ENCODE measurements at places on chromosomes 11 and 22.
A peak's percentile ranks its signal among the peaks of the same experiment; 100 is the strongest.

- no peak for DNase-seq
Measured at GRCh38 chr11:75349521-75350116, 1.8 kb downstream of the ARRB1 start.

DNA sequence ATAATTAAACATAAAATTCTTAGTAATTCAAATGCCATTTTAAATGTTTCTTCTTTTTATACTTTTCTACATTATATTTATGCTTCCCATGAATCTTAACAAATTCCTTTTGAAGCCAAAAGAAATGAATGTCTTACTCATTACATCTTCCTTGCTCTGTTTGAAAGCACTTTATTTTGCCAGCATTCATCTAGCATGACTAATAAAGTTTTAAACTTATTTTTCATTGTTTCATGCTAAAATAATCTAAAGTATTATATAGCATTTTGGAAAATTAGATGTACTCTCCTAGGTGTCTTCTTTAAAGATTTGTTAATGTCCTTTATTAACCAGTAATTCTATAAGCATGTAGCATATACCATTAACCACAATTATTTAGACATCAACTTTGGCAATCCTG, 9.7 kb upstream of the PIWIL4 start:
- no peak for DNase-seq

DNA sequence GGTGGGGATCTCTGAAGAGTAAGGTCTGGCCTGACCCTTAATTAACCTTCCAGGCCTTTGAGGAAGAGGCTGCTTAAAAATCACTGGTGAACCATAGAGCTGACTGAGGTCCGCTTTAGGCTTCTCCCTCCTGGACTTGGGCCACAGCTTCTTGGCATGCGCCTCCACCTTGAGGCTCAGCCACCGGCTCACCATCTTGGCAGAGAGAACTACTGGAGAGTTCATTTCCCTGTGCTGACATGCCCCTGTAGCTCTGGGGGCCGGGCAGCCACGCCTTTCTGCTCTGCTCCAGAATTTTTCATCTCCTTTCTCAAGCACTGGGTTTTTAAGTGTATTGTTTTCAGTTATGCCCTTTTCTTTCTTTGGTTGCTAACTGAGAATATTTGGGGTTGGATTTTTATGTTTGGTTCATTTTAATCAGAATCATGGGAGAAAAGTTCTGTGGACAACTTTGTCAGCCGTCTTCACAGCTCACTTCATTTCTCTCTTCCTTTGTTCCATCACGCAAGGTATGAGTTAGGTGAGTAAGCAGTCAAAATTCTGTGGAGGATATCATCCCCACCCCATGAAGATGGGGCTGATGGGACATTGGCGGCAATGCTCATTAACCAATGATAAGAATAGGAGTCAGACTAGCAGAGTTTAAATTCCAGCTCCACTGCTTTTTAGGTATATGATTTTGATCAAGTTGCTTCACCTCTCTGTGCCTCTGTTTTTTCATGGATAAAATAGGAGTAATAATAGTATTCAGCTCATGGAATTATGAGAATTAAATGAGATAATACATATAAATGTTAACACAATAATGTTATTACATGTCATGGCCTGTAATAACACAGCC, 103.9 kb downstream of the DBX1 start:
- DNase-seq = no peak

DNA sequence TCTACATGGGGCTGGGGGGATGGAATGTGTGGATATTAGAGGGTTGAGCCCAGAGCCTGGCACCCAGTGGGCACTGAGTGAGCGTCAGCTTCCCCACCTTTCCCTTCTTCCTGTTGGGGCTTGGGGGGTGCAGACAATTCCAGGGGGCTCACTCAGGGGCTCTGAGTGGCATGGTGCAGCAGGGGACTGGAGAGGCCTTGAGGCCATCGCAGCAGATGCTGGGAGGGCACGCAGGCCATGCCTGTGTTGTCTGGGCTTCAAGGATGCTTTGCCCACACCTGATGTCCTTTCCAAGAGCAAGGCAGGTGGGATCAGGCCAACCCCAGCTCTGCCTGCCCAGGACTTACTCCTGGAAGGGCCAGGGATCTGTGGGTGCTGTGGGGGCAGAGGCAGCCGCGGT, 11.2 kb upstream of the TTLL12 start:
- DNase-seq = no peak

DNA sequence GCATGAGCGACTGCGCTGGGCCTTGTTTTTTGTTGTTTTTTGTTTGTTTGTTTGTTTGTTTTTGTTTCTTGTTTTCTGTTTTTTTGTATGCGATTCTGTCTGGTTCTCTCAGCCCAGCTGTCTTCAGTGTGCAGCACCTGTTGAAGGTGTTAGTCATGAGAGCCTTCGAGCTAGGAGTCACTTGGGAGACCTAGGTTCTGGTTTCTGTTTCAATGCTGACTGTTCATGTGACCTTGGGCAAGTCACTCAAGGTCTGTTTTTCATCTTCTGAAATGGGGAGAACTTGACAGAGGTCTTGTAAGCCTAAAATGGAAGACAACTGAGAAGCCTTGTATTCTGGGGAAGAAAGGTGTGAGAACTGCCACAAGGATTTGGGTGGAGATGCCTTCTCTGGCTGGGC, 1.8 kb downstream of the DCPS start:
- DNase-seq = no peak

DNA sequence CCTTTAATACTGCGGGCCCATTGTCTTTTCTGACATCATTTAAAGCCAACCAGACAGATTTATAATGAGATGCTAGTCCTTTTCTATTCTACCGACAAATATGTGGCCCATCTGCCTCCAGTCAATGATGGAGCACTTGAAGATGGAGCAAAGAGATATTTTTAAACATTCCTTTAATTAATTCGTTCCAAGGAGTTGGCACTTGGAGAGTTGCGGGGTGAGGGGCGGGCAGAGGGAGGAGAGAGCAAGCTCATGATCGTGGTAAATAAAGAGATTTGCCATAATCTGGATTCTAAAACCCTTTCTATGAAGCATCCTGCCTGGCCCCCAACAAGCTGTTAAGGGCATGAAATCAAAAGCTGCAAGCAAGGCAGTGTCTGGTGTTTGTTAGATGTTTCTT, 5.0 kb downstream of the SLC1A2 start:
- no peak for DNase-seq

DNA sequence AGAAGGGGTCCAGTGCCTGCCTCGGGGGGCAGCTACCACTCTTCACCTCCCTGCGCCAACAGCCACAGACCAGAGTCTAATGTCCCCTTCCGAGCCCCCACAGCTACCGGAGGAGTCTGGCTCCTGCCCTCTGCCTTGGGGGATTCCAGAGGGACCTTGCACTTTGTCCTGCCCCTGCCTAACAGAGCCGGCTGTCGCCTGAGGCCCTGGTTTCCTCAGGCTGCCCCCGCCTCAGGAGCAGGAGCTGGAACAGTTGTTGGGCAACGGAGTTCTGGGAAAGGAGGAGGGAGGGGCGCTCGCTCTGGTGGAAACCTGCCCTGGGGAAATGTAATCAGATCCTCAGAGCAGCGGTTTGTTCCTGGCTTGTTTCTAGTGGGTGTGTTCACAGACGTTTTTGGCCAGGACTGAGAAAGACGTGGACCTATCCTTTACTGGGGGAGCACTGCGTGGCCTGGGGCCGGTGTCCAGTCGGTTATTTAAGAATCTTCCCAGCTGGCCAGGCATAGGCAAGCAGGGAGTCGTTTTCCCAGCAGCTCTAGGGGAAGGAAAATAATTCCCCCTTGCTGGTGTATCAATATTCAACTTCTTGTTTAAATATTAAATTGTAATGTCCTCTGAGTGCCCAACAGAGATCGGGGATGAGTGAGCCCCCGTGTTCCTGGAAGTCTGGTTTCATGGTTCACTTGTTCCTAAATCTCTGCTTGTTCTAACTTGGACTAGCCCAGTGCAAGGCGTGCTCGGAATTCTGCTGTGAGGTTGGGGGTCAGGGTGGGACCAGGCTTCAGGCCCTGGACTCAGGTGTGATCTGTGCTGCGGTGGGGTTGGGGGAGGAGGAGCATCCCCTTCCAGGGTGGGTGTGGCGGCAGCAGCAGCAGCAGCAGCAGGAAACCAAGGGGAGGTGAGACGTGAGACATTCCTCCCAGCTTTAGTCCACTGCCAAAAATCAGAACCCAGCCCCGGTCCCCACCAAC, 32.1 kb downstream of the A4GALT start:
- DNase-seq = no peak

- no peak for DNase-seq
Measured at GRCh38 chr22:17822087-17822486, 47.8 kb upstream of the BID start.

GRCh38 chr22:39959640-39960447, at the start of gene TMA7B:
TSS of gene TMA7B (plus strand) at chr22:39960397. CDS start at chr22:39964375, 3,978 bp downstream.
- DNase-seq = no peak

DNA sequence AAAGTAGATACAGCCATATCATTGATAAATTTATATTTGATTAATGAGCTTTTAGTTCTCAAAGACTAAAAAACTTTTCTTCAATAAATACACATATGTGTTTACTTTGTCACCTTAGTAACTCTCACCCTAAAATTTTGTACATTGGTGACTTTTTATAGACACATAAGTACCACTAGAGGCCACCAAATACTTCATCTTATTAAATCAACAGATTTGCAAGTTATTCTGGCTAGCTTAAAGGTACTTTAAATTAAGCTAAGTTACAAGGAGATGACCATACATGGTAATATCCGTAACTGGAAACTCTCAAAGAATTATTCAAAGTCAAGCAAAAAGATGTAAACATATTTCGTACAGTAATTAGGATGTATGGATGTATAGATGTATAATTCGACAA, 112.2 kb downstream of the SBF2 start:
- DNase-seq = peak; percentile 29

- no peak for DNase-seq
Measured at GRCh38 chr11:70660059-70660888, 261.9 kb downstream of the CTTN start.

DNA sequence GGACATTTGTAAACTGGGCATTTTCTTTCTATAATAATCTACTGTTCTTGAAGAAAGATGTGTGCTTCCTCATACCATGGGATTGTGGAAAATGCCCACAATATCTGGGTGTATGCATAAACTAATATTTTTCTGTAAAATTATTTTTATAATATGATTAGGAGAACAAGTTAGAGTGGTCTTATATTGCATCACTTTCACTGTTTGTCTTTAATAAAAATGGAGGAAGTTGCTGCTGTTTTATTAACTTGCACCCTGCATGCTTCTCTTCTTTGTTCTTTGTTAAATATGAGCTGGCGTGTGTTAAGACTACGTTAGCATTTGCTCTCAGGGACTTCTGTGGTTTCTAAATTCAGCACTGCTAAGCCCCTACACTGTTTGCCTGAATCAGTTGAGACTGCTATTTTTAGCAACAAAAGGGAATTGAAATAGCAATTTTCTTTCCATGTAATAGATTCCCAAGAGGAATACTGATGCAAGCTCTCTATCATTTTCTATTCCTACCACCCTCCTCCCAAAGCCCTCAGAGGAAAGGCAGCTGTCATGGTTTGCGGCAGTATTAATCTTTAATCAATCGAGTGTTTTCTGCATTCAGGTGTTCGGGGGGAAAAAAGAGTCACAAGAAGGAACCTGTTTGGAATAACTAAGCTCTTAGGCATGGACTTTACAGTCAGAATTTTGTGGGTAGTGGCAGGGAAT, 56.1 kb downstream of the HSD17B12 start:
- DNase-seq = no peak

DNA sequence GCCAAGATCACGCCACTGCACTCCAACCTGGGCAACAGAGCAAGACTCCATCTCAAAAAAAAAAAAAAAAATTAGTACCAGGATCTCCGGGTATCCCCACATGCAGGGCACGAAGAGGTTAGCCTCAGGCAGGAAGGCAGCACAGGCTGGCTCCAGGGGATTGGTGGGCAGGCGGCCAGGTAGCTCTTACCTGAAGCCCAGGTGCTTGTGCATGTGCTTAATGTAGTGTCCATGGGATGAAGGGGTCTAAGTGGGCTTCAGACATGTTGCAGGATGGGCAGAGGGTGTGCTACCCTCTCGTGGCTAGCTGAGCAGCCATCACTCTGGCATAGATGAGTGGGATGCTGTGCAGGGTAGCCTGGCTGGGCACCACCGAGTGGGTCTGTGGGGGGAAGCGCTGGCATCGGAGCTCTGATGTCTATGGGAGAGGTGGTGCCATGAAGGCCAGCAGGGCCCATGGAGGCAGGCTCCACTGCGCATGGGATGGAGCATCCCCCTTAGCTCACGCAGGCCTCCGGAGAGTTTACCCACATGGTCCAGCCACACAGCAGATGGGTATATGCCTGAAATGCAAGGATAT, 11.0 kb downstream of the RFPL1 start:
- no peak for DNase-seq

GRCh38 chr11:47001781-47002181, 65.2 kb downstream of the CSTPP1 start:
- peak; percentile 62 for DNase-seq

DNA sequence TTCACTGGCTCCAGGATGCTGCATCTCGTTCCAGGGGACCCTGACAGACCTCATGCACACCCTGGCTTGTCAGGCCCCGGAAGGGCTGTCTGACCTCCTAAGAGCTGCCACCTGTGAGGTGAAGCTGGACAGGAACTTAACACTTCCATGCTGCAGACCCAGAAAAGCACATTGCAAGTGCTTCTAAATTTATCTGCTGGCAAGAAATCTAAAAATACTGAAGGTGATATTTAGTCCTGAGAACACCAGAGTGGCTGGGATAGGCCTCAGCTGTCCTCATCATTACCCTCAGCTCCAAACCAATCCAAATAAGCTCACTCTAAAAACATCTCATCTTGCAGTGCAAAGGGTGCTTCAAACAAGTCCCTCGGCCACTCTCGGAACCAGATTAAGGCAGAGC, 46.7 kb downstream of the ABTB2 start:
- DNase-seq = no peak

DNA sequence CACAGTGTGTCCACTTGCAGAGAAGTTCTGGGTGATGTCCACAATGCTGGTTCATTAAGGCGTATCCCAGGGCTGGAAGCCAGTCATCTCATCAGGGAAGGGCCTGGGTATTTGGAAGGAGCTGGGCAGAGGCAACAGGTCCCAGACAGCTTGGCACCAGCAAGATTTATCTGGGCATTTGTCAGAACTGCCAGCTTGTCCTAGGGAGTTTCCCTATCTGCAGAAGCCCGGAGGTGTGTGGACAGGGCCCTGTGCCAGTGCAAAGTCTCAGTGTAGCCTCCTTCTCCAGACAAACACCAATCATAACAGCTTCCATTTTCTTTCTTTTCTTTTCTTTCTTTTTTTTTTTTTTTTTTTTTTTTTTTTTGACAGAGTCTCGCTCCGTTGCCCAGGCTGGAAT, 125.3 kb upstream of the TIMP3 start:
- no peak for DNase-seq

GRCh38 chr11:36333897-36334296, 37.8 kb downstream of the PRR5L start:
- no peak for DNase-seq

All from hematopoietic multipotent progenitor cell (in vitro differentiated cells).